ENCODE measurements at places on chromosomes 5 and 9.
A peak's percentile ranks its signal among the peaks of the same experiment; 100 is the strongest.

GRCh38 chr9:88011005-88011766 is 36.9 kb upstream of the CDK20 start:
- no peak for DNase-seq

DNA sequence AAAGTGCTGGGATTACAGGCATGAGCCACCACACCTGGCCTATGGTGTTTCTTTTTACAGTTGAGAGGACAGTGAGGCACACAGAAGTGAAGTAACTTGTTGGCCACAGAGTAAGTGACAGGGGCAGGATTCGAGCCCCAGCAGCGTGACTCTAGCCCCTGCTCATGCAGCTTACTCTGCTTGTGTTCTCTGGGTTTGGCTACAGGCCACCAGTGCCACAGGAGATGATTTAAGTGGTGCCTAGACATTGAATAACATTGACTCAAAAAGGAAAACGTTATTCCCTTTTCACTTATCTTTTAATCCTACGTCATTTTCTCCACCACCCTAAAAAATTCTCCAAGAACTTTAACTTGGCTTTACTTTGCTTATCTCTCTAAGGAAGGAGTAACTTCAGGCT is 61.4 kb downstream of the SNX24 start:
- no peak for DNase-seq

- DNase-seq: no peak
Observed at GRCh38 chr5:120297616-120298015, 166.5 kb upstream of the PRR16 start.

GRCh38 chr9:1959371-1959770 is 55.8 kb upstream of the SMARCA2 start:
- DNase-seq: no peak

DNA sequence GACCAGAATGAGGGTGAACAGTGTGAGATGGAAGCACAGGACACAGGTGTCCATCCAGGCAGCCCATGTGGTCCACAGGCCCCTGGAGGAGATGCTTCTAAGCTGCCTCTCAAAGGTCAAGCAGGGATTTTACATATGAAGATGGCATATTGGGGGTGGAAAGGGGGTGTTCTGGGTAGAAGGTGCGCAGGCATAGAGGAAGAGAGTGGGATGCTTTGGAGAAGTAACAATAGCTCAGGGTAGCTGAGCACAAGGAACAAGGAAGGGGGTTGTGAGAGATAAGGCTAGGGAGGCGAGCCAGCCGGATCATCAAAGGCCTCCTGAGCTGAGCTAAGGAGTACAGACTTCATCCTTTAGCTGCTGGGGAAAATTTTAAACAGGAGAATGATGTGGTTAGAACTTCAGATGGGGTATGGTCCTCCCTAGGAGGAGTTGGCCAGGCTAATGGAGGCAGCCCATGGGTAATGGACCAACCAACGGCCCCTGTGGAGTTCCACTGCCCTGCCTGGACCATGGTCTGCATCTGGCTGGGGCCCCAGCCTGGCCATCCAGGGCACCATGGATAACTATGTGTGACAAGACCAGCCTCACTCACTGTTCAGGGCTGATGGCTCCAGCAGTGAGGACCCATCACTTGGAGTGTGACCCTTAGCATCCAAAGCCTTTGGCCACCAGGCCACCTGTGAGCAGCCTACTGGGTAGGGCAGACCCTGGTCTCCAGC is 86.8 kb upstream of the TBC1D2 start:
- no peak for DNase-seq

GRCh38 chr9:6845880-6846279 is 88.1 kb downstream of the KDM4C start:
- DNase-seq: no peak

DNA sequence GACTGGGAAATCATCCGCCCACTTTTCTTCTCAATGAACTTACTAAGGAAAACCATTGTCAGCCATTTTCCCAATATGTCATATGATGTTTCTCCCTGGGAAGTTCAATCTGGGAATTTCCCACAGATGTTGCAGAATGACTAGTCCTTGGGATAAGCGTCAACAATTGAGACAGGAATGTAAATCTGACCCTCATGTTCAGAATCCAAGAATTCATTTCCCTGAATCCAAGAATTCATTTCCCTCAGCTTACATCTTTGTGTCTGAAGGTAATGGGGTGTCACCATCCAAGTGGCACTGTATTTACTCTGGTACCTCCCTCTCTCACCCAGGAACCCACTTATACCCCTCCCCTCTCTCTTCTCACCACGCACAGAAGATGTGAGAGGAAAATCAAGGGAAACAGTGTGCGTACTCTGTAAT is 7.4 kb downstream of the KLF9 start:
- no peak for DNase-seq

DNA sequence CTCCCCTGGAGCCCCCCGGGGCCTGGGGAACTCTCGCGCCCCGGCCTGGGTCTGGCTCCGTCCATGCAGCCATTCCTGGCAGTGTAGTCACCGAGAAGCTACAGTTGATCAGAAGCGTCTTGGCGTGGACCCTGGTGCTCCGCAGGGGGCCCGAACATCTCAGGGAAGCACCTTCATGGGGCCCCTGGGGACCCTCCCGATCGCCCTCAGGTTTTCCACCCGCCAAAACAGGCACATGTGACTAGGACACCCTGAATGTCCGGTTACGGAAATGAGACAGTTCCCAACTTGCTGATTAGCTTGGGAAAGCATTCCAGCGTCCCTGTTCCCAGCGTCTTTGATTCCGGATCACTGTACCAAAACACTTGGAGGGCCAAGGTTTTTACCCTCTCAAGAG is 472 bp downstream of the FBXO4 start:
- DNase-seq: peak; percentile 42

GRCh38 chr9:124392254-124392870 is 22.9 kb downstream of the PSMB7 start:
- DNase-seq: no peak

DNA sequence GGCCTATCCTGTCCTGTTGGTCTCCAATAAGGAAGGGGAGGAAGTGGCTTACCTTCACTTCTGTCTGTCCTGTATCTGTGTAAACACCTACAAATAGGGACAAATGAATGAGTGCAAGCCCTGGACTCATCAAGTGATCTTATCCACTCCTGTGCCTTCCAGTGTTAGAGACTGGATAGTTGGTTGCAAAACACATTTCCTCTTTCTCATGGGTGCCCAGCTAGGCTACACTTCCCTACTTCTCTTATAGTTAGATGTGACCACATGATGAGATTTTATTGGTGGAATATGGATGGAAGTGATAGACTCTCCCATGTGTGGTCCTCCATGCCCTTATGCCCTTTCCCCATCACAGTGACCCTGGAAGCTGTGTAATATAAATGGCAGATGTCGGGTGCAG is 16.9 kb upstream of the PFDN1 start:
- no peak for DNase-seq

GRCh38 chr9:105485131-105485530 is 37.3 kb downstream of the FSD1L start:
- no peak for DNase-seq

GRCh38 chr9:37976714-37977477 is 73.0 kb upstream of the SLC25A51 start:
- DNase-seq: no peak

DNA sequence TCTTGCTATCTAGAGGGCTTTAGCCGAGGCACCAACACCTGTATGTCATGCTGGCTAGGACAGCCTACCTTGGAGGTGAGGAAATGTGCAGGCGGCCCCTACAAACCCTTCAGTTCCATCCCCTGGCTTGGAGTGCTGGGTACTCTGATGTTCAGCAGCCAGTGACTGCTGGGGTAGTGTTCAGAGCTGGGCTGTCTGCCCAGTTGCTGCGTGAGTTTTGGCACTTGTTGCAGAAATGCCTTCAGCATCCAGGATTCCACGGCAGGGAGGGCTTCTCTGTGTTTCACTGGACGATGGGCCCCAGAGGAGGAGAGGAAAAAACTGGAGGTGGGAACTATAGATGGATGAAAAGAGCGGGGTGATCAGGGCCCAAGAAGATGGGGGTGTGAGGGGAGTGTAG is 10.4 kb downstream of the SWI5 start:
- DNase-seq: no peak

GRCh38 chr5:140398379-140398811 is 3.2 kb upstream of the ANKHD1 start:
- DNase-seq: no peak
